Right cardiac atrium (tissue), 5 donors: ENCODE measurements at places on chromosomes 4 and X. TPM values are rescaled to one million over a fixed set of nuclear protein-coding genes. Genes with fewer than 3 reads are reported as not detected.

- DNase-seq, result no peak
Observed at GRCh38 chr4:138916763-138917162, 98.8 kb upstream of the NOCT start.

DGKK gene
- total RNA-seq, result not detected

PCDH18 gene
- 3.6 TPM for total RNA-seq

DNA sequence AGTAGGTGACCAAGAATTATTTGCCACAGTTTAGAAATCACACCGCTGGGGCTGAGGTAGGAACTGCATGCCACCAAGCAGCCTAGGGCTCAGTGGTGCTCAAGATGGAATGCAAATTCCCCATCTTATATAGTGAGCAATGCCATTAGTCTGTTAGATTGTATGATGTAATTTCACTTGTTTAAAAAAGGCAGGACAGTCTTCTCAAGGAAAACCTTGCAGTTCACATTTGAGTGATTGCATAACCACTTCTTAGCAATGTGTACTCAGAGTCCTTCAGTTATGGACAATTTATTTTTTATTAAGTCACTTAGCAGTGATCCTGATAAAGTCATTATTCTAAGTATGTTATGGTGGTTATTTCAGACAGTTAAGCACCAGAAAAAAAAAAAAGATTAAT lies 142.9 kb upstream of the SFRP2 start:
- DNase-seq, result no peak

DNA sequence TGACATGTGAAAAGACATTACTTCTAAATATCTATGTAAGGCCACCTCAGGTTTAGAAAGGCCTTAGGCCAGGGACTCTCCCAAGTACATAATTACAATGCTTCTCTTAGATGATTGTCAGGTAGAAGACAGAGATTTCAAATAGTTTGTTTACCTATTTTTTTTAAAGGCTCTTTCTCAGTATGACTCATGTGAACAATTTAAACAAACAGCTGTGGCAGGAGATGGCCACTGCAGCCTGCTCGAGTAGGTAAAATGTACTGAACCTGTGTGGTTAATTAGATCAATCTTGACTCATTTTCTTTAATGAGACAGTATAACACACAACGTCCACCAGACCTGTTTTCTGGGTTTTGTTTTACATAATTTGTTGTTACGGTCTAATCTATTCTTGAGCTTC lies 50.2 kb downstream of the LEF1 start:
- DNase-seq, result no peak

PPP4R3C gene
- total RNA-seq, result not detected

FGFBP1 gene
- not detected for total RNA-seq

ZNF674 gene
- 2.7 TPM for total RNA-seq

DNA sequence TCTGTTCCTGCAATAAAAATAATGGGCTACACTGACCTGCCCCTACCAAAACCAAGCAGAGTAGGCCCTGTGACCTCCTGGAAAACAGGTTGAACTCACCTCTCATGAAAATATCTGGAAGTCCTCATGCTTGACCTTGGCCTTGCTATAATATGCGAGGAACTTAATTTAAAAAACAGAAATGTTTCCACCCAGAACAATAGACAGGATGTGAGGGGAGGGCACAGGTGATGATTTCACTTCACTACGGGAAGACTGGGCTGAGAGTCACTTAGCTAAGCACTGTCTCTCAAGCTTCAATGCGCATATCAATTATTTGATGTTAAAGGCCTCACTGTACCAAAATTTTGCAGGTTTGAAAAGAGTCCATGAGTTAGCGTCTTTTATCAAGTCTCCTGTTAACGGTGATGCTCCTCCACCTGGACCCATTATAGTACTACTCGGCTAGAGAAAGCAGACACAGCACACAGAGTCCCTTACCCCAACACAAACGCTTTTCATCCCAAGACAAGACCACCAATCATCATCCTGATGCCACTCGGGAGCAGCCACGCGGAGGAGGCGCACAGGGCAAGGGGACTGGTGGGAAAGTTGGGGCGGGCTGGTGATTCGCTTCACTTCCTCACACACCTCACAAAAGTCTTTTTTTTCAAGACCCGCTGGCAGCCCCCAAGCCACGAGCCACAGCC lies 25.9 kb downstream of the ZNF721 start:
- no peak for DNase-seq

- DNase-seq, result no peak
Observed at GRCh38 chr4:6193399-6193798, 7.0 kb downstream of the JAKMIP1 start.
